ENCODE measurements at places on chromosomes 4 and X.

GRCh38 chr4:61202638-61203435 is 2.7 kb downstream of the ADGRL3 start:
- no peak for DNase-seq

DNA sequence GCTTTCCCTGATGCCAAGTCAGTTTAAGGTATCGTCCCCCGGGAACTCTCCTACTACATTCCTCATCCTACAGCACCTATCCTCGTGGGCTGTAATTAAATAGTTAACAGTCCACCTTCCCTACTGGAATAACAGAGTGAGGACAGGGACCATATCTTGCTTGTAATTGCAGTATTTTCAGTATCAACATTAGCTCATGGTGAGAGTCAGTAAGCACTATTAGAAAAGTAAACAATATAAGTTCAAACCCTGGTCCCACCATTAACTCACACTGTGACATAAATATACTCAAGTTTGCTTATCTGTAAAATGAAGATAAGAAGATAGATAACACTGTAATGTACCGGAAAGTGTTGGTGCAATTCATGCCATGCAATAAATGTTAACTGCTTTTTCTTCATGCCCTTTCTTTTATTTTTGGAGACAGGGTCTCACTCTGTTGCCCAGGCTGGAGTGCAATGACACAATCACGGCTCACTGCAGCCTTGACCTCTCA is 61.3 kb downstream of the SH3RF1 start:
- DNase-seq, result no peak

DNA sequence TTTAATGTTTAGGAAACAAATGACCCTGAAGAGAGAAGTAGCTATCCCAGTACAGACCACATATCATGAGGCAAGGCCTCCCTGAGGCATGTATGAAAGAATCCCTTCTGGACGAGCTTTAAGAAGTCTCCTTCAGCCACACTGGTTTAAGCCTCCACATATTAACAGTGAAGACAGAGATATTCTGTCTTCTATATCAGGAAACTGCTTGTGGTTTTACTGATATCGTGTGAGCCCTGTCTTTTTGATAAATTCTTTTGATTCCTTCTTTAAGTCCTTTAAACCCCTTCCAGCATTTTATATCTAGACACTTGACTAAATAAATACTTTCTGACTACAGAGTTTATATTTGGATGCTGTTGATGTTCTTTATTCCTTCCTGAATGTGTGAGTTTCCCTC is 45.9 kb upstream of the GPC4 start:
- DNase-seq, result no peak

DNA sequence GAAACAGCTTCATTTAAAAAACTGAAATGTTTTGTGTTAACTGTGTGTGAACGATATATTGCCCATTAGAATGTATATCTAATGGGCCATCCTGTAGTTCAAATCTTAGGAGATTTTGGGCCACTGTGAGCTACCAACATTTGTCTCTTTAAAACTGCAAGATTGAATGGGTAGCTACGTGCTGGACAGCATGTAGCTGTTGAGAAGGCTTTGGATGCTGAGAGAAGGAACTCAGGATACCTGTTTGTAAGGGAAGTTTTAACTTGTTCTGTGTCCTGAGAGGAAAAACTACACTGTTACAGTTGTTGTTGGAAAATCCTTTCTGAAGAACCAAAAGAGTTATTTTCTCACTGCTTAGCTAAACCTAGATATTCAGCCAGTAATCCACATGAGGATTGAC is 45.9 kb downstream of the PDLIM5 start:
- no peak for DNase-seq

- no peak for DNase-seq
Observed at GRCh38 chrX:19370061-19370460, 26.3 kb downstream of the PDHA1 start.
